Kasumi-1 (cell line): ENCODE measurements at places on chromosomes 11 and 22.
A peak's percentile ranks its signal among the peaks of the same experiment; 100 is the strongest.

GRCh38 chr11:94193288-94193687 is 64.6 kb downstream of the PANX1 start:
- DNase-seq = no peak

- DNase-seq = no peak
These were observed 1.9 kb upstream of the MMP1 start for GRCh38 chr11:102799681-102800340.

DNA sequence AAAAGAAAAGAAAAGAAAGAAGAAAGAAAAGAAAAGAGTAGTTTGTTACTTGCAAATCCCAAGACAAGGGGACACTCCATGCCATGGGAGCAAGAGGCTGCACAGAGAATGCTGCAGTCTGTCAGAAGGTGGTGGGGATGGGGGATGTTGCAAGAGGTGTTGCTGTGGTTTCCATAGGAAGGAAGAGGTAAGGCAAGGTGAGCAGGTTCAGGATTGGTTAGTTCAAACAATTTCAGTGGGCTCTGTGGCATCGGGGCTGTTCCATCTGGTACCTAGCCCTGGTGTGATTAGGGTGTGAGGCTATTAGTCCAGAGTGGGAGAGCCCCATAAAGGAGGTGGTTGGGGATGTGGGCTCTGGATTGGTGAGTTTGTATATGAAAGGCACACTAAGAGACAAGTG is 172.7 kb downstream of the BCR start:
- no peak for DNase-seq

- no peak for DNase-seq
These were observed 38.5 kb downstream of the ISX start for GRCh38 chr22:35104491-35104890.

DNA sequence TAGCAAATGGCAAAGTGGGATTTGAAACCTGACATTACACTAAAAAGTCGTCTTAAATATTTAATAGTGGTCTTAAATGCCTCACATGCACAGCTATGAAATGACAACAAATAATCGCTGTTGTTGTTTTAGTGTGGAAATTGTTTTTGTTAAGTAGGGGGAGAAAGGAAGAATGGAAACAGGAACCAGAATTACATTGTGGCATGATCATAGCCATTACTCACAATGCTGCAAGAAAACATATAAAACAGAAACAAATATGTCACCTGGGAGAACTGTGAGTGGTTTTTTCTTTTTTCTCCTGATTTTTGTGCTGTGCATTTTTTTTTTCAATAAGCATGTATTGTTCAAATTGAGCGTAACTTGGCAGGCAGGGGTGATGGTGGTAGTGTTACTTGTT is 22.9 kb downstream of the FAM76B start:
- DNase-seq = no peak

DNA sequence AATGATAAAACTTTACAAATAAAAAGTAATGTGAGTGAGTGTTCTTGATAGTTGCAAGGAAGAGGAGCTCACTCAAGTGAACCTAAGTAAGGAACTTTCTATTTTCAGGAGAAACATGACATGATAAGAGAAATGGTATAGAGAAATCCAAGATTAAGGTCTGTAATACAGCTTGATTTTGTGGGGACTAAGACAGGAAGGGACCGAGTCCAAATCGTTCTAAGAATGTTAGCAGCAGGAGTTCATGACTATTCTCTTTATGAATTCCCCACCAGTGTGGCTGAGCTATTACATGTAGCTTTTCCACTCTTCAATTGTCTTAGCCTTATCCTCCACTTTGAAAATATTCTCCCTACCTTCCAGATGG is 698.6 kb upstream of the ARHGAP42 start:
- DNase-seq = no peak

- no peak for DNase-seq
These were observed 31.2 kb upstream of the RASL10A start for GRCh38 chr22:29346659-29347058.

DNA sequence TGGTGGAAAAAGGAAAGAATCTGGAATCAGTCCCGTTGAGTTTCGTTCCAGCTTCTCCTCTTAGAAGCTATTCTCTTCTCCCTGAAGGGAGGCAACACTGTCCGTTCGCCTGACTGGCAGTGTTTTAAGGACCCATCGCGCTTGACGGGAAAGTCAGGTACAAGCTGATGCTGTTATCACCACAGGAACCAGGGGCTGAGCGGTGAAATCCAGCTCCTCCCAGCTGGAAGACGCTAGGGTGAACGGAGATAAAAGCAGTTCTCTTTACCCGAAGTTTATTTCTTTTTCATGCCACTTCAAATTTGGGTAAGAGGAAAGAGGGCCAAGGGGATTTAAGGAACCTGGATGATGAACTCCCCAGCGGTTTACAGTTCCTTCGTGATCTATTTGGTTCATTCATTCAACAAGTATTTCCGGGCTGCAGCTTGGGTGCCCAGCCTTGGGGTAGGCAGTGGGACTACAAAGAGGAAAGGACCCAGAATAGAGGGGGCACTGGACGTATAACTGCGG is 551 bp upstream of the DEUP1 start:
- no peak for DNase-seq

DNA sequence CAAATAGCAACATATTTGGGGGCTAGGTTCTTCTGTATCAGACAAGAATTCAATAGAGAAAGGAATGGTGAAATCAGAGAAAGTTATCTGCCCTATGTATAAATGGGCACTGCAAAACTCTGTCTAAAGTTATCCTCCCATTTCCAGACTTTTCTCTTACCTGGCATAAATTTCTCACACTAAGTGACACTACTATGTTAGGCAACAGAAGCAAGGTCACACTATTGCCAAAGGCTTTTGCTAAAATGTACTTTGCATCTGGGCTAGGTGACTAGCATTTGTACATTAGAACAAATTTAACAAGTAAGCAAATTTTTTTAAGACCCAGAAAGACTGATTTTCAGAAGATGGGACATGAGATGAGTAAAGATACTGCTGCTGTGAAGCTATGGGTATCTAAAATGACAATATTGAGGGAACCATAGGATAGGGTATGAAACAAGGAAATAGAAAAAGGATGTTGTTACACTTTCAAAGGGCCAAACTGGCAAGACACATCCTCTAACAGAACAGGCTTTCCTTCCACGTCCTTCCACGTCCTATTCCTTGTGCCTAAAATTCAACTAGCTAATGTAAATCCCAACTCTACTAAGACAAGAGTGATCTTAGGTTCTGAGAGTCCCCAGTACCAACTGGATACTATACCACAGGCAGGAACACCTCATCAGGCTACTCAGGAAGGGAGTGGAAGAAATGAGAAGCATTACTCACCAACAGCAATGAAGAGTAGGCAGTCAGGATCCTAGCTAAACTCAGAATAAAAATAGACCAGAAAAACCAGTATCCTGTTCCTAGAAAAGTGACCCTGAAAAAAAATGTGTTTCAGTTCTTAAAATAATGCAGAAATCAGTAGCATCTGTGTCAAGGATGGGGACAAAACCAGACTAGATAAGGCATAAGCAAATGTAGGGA is 22.6 kb downstream of the GDPD4 start:
- peak; percentile 42 for DNase-seq

DNA sequence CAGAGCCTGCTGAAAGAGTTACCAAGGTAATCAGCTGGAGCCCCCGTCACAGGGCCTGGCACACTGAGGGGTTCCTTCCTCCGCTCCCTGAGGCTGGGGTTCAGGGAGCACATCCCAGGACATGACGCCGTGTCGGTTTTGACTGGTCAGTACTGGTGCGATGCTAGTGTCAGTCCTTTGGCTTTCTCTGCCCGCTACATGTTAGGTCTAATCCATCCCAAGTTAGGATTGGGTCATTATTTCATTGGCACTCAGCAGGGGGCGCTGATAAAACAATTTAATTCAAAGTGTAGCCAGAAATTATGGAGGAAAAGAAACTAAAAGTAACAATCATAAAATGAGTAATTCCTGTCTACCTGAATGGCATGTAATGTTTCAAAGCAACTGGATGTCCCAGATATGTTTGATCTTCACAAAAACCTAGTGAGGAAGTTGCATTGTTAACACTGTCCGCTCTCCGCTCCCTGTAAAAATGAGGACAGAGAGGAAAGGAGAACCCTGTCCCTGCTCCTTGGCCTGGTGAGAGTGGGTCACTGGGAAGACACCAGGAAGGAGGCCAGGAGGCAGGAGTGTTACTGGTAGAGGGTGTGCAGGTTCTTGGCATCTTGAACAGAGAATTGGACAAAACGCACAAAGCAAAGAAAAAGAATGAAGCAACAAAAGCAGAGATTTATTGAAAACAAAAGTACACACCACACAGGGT is 27.1 kb downstream of the TSKU start:
- DNase-seq = peak; percentile 46

- no peak for DNase-seq
These were observed 52.5 kb downstream of the GRAMD4 start for GRCh38 chr22:46672731-46673130.

- DNase-seq = no peak
These were observed 415.6 kb upstream of the NARS2 start for GRCh38 chr11:78990261-78990660.

GRCh38 chr11:65417702-65418430 is 4.7 kb upstream of the NEAT1 start:
- DNase-seq = peak; percentile 57

DNA sequence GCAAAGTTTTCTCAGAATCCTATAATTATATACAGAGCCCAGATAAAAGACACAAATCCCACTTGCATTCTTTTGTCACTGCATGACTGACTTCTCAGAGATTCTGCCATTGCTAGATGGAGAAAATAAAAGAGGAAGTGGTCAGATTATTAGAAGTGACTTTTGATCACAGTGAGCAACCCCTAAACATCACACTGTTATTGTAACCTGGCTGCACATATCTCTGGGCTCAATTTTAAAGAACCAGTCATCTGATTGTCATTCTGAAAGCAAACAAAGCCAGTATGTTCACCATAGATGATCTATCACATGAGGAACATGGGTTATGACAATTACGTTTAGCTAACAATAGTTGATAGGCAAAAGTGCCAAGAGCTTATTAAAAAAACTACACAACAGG is 47.8 kb downstream of the COPB1 start:
- peak; percentile 49 for DNase-seq

- DNase-seq = no peak
These were observed 288.3 kb upstream of the ZC3H12C start for GRCh38 chr11:109804911-109805310.

- no peak for DNase-seq
These were observed 23.7 kb upstream of the NAP1L4 start for GRCh38 chr11:3015796-3016195.

DNA sequence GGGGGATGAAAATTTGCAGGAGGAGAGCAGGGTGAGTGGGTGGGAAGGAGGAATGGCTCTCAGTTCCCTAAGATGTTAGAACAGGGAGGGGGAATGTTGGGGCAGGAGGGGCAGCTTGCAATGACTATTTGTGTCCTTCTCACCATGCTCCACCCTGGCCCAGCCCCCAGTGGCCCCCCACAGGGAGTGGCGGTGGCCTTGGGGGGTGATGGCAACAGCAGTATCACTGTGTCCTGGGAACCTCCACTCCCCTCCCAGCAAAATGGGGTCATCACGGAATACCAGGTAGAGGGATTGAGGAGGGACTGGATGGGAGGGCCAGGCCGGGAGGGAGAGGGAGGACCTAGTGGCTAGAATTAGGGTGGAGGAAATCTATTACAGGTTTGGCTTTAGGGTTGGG is 10.2 kb downstream of the ROBO3 start:
- DNase-seq = no peak

GRCh38 chr11:75644370-75644769 is 24.5 kb downstream of the MAP6 start:
- DNase-seq = no peak

DNA sequence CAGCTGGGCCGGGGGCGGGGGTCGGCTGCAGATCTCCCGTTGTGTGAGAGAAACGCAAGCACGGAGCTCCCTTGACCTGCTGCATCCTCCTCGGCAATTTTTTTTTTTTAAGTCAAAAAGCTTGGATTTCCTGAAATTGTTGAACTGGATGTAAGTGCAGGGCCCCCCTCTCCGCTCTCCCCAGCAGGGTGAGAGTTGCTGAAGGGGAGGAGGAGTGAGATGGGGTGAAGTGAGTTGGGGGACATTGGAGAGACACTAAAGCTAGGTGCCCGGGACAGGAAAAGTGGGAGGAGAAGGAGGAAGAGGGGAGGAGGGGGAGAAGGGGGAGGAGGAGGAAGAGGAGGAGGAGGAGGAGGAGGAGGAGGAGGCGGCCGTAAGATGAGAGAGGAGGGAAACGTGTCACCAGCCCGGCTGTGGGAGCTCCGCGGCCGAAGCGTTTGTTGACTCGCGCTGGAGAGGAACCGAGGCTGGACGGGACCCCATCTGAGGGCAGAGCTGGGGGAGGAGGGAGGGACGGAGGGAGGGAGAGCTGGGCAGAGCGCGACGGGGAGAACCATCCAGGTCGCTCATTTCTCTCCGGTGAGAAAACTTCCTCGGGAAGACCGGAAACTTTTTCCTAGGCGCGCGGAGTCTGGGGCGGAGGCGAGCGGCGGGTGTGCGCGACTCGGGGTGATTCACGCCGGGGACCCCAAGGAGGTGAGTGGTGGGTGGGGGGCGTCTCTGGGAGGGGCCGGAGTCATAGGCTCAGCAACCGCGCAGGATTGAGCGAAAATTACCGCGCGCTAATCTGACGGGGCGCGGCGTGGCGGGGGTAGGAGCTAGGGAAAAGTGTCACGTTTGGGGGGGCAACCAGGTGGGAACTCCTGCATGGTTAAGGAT is 80.2 kb downstream of the PRR5L start:
- DNase-seq = peak; percentile 47

GRCh38 chr11:122202951-122203456 is 87.0 kb upstream of the BLID start:
- DNase-seq = peak; percentile 42

- no peak for DNase-seq
These were observed 1.5 kb downstream of the TPBGL start for GRCh38 chr11:75241906-75242644.

DNA sequence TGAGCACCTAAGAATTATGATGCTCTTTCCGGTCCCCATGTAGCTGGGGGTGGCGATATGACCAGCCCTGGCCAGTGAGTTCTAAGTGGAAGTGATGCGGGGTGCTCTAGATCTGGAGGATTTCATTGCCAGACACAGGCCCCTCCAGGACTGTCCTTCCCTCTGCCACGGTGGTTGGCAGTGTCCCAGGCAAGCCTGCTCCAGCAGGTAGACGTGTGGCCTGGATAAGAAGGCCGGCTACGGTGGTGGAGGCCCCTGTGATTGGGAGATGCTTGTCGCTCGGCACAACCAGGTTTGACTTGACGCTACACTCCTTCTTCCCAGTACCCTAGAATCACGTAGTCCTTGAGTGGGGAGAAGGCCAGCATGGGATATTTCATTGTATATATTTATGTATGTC is 9.1 kb upstream of the ARHGAP8 start:
- DNase-seq = no peak

- peak; percentile 26 for DNase-seq
These were observed 23.4 kb downstream of the PANX1 start for GRCh38 chr11:94151903-94152677.

DNA sequence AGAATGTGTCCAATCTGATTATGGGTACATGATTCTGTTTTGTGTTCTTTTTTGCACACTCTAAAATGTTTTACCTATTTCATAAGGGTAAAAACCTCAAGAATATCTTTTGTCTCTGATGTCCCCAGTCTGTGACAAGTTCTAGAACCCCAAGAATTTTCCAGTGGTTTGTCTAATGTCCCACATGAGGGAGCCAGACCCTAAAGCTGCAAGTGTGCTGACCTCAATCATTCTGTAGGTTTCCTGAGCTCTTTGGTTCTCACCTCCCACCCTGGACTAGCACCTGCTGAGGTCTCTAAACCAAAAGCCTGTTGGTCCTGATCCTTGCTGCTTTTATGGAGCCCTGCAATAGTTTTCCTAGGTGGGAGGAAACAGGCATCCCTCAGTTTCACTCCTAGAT is 149.8 kb upstream of the MPPED2 start:
- DNase-seq = no peak
